Activated T-cell treated with anti-CD3 and anti-CD28 coated beads, Interleukin-2, amount 50 U/mL, for 1 hour (primary cell): ENCODE measurements at places on chromosomes 12 and 14.
A peak's percentile ranks its signal among the peaks of the same experiment; 100 is the strongest.

GRCh38 chr14:68548194-68549076 lies 244.4 kb downstream of the ZFP36L1 start:
- DNase-seq: no peak

GRCh38 chr12:90947869-90948268 lies 7.1 kb downstream of the CCER1 start:
- DNase-seq: no peak

DNA sequence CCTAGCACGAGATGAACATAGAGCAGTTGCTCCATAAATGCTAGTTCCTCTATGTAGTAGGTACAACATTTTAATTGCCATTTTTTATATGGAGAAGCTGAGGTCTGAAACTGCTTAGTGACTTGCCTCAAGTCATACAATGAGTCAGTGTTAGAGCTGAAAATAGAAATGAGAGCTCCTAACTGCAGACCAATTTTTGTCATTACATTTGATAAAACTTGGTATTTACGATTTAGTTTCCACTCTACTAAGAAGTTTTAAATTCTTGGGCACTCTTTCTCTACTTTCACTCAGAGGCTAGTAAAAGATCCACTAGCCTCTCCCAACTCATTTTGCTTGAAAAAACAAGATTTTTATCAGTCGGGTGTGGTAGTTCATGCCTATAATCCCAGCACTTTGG lies 8.1 kb upstream of the TMED10 start:
- DNase-seq: no peak

GRCh38 chr14:43872222-43872621 lies 634.9 kb downstream of the FSCB start:
- DNase-seq: no peak

DNA sequence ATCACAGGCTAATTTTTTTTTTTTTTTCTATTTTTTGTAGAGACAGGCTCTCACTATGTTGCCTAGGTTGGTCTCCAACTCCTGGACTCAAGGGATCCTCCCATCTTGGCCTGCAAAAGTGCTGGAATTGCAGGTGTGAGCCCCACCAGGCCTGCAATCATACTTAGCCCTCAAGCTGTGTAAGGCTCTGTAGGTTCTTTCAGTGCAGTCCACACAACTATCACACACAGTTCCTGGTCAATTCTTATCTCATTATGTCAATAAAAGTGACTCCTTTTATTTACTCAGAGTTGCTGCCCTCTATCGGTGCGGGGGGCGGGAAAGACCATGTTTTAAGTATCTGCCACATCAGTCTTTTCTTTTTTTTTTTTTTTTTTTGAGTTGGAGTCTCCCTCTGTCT lies 29.0 kb downstream of the SLC2A3 start:
- DNase-seq: no peak

DNA sequence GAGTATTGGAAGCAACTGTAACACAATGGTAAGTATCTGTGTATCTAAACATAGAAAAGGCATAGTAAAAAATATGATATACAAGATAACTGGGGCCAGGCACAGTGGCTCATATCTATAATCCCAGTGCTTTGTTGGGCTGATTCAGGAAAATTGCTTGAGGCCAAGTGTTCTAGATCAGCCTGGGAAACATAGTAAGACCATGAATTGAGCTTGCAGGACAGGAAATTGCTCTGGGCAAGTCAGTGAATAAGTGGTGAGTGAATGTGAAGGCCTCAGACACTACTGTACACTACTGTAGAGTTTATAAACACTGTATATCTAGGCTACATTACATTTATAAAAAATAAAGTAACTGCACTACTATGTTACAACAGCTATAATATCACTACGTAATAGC lies 75.2 kb downstream of the GPR135 start:
- DNase-seq: no peak

DNA sequence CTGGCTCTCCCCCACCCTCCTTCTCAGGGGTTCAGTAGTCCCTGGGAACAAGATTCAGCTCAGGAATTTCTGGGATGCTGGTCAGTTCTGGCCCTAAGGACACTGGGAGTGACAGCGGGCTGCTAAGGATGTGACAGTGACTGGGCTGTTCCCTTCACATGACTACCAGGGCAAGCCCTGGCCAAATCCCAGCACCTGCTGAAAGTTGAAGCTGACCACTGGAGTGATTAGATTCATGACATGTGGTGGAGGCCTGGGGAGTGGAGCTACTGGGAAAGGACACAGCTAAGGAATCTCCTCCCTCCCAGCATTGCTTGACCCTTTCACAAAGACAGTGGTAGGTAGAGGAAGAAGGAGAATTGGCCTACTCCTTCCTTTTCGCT lies 204.9 kb downstream of the DAD1 start:
- DNase-seq: no peak

- no peak for DNase-seq
Measured at GRCh38 chr12:13390918-13391317, 194.4 kb downstream of the EMP1 start.

GRCh38 chr14:54329082-54329695 lies 67.6 kb upstream of the CDKN3 start:
- DNase-seq: no peak

DNA sequence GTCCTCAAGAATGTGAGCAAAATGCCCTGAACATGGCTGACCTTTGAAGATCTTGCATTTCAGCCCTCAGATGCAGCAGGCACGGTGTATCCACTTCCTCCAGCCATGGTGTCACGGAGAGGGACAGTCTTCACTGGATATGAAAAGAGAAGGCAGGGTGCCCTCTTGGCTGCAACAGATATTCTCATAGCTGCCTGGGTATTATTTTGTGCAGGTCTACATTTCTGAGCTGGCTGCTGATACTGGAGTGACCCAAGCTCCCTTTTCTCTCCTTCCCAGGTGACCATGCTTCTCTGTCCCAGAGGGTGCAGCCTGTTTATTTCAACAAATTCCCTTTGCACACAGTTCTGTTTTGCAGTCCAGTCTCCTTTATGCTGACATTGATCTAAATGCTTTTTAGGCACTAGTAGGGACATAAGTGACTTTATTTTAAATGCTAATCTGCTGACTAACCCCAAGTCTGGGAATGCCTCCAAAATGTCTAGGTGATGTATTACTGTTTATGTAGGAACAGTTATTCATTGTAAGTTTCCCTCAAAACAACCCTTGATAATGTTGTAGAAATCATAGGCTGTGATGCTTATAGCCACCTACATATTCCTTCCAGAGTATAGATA lies 17.4 kb upstream of the PYGL start:
- no peak for DNase-seq

DNA sequence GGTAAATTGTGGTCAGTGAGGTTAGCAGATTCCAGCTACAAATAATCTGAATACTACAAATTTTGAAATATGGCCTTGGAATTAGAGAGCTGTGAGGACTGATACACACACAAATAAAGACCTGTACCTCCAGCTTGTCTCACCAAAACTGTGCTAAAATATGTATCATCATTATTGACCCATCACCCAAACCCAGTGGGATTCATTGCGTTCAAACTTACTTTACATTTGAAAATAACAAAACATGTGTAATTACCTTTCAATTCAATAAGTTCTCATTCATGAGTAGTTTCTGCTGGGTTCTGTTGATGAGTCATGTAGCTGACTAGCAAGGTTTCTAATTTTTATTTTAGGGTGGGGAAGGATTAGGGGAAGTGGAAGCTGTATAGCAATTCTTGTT lies 170.9 kb downstream of the MSRB3 start:
- DNase-seq: no peak

DNA sequence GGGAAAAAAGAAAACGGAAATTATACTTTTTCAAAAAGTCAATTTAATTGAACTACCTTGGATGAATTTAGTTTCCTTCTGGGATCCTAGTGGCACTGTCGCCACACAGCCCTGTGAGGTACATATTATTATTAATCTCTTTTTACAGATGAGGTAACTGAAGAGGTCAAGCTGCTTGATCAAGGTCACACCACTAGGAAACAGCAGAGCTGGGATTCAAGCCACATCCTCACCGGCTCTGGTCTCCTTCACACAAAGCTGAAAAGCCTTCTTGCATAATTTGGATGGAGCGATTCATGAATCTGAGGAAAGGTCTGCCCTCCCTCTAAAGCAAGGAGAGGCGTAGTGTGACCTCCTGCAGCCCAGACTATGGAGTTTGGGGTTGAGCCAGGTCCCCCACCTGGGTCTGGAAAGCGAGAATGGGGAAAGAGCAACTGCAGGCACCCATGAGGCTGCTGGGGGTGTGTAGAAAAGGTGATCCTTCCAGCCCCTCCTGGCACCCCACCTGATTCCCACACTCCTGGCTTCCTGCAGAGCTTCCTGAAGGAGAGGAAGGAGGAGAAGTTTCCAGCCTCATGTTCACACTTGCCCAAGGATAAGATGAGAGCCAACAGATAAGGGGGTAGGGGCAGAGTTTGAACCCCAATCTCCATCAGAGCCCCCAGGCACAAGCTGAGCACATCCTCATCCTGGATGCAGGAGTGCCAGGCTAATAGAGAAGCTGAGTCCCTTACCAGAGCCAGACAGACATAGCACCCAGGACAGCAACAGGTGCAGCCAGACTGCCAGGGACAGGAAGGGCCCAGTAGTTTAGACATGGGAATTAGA lies 3.9 kb upstream of the KRT79 start:
- no peak for DNase-seq

- no peak for DNase-seq
Measured at GRCh38 chr12:131716282-131716681, 5.4 kb downstream of the SFSWAP start.

DNA sequence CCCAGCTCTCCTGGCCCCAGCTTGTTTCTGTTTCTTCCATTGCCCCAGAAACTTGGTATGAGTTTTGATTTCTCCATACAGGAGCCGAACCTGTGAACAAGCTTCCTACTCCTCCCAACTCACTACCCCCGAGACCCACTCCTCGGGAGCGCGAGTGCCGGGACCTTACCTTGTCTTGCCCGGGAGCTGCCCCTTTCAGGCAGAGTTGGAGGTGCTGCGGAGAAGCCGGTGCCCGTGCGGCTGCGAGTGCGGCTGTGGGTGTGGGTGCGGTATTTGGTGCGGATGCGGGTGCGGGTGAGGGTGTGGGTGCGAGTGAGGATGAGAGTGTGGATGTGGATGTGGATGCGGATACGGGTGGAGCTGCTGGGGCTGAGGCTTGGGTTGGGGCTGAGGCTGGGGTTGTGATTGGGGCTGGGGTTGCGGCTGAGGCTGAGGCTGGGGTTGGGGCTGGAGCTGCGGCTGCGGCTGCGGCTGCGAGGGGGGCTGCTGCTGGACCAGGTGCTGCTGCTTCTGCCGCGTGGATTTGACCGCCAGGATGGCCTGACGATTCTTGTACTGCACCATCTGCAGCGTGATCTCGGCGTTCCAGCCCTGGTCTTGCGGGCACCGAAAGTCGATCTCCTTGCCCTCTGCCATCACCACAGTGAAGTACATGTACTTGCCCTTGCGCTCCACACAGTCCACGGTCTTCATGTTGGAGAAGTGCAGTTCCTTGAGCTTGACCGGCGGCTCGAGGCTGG lies 1.1 kb downstream of the PHLDA1 start:
- peak; percentile 61 for DNase-seq
